ENCODE measurements at places on chromosomes 16 and 17.
A peak's percentile ranks its signal among the peaks of the same experiment; 100 is the strongest.

DNA sequence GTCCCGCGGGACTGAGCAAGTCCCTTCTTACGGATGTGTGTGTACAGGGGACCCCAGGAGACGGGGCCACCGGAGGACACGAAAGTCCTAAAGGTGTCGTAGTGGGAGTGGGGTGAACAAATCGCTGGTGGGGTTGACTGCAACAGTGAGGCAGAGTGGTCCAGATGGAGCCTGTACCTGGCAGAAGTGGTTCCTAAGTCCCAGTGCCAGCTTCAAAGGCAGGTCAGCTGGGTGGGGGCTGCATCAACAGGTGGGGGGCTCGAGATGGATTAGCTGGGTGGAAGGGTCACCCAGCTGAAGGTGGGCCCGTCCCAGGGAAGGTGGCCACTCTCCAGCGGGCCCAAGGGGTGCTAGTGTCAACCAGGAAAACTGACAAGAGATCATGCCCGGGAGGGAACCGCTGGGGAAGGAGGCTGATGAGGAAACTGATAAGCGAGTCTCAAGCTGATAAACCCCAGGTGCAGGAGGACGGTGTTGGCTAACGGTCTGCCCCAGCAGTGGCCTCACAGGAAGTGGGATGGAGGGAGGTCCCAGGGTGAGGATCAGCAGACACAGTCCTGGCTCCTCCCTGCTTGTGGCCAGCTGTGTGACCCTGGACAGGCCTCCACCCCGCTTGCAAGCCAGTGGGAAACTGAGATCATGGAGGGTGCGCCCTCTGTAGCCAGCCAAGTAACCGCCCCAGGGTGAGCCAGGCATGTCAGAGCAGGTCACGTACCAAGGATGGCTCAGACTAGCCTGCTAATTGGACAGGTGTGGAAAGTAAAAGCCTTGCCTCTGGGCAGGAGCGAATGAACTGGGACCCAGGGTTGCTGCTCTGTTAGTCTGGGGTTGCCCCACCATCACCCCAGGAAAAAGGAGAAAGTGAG lies 1.0 kb downstream of the ORAI3 start:
- DNase-seq, result peak; percentile 41

- DNase-seq, result peak; percentile 22
Observed at GRCh38 chr16:8854298-8854948, 14.4 kb downstream of the CARHSP1 start.

GRCh38 chr17:11598274-11599221 lies at the start of gene DNAH9:
Gene DNAH9 (plus strand): TSS chr17:11598470. CDS start chr17:11598499, 29 bp downstream.
- DNase-seq, result peak; percentile 94

- DNase-seq, result no peak
Observed at GRCh38 chr16:57315416-57315815, 30.9 kb upstream of the PLLP start.

GRCh38 chr17:46163929-46164594 lies 29.2 kb downstream of the KANSL1 start:
- DNase-seq, result no peak

All from omental fat pad (tissue), 4 donors.